ENCODE measurements at places on chromosomes 1 and 21.

GRCh38 chr1:7478809-7479499 lies 292.1 kb upstream of the VAMP3 start:
- DNase-seq = no peak

DNA sequence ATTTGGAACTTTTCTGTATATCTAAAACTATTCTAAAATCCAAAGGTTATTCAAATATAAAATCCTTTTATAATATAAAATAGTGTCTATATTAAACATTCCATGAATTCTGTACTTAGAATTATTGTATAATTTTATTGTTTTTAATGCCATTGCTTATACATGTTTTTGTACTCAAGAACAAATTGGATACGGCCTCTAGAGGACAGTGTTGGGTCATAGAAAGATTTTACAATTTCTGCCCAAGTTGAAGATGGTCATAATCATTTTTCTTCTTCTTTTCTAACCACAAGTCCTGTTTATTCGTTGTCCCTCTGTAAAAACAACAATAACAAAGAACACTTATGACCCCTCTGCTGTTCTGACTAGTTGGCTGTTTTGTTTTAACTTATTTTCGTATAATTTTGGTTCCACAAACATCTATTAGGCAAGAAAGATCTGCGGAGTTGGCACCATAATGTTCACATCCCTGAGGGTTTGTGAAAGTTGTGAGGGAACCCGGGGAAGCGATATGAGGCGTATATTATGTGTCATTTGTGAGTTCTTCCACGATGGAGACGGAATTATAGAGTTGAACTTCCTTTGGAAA lies 75.7 kb upstream of the KIF26B start:
- no peak for DNase-seq

- DNase-seq = no peak
Observed at GRCh38 chr21:20943561-20943997, 54.6 kb upstream of the NCAM2 start.

GRCh38 chr1:222798116-222798515 lies 16.7 kb upstream of the DISP1 start:
- DNase-seq = no peak

DNA sequence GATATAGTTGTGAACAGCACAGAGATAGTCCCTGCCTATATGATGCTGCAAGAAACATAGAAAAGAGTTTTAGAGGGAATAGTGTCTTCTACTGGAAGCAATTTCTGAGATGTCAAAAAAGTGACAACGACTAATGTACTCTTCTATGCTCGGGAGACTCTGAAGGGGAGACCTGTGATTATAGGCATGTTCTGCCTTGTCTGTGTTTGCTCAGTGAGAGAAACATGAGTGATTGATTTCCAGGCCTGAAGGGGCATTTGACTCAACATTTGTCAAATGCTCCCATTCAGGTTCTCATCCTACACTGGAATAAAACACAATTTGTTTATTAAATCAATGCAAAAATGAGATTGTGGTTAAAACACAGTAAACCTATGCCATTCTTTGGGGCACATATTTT lies 131.8 kb downstream of the CTH start:
- DNase-seq = no peak

DNA sequence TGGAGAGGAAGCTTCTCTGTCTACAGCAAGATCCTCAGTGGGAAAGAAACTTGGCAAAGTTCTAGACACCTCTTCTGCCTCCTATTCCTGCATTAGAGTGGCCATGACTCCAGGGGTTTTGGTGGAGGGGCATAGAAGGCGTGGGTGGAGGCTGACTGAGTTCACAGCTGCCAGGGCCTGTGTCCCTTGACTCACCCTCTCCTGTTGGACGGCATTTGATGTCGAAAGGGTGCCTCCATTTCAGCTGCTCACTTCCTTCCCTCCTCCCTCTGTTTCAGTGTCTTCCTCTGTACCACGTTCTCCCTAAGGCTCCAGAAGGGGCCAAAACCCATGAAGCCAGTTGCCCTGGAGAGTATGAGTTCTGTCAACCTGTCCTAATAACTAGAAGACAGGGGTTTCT lies 632 bp downstream of the TMEM79 start:
- no peak for DNase-seq

Measured in NK-92 treated with Interleukin-12 subunit alpha and Interleukin-12 subunit beta, amount 100 ng/mL, for 24 hours (cell line).